ENCODE measurements at places on chromosomes 6 and 20.

- DNase-seq: no peak
These were observed 13.2 kb downstream of the SYTL3 start for GRCh38 chr6:158662954-158663624.

GRCh38 chr20:3161316-3162079 is 1.8 kb upstream of the FASTKD5 start:
- no peak for DNase-seq

- DNase-seq: no peak
These were observed 219.2 kb upstream of the LRFN2 start for GRCh38 chr6:40806256-40806864.

GRCh38 chr6:50278663-50279062 is 228.9 kb upstream of the DEFB112 start:
- no peak for DNase-seq

- no peak for DNase-seq
These were observed 88.9 kb downstream of the GINS1 start for GRCh38 chr20:25496165-25496967.

DNA sequence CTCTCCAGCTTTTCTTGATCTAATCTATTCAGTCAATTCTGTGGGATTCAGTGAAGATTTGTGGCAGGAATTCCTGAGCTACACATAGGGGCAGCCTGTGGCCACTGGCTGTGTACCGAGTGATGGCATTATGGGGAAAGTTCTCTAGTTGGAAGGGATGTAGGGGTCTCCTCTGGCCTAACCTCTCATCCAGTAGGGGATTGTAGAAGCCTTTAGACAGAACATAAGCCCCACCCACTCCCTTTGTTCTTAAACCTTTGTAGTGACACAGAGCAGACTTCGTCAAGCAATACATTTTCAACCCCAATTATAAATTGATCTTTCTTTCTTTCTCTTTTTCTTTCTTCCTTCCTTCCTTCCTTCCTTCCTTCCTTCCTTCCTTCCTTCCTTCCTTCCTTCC is 188.9 kb downstream of the QKI start:
- DNase-seq: no peak

Data from coronary artery (tissue), 2 donors.